ENCODE measurements at places on chromosomes 12 and 14.

DNA sequence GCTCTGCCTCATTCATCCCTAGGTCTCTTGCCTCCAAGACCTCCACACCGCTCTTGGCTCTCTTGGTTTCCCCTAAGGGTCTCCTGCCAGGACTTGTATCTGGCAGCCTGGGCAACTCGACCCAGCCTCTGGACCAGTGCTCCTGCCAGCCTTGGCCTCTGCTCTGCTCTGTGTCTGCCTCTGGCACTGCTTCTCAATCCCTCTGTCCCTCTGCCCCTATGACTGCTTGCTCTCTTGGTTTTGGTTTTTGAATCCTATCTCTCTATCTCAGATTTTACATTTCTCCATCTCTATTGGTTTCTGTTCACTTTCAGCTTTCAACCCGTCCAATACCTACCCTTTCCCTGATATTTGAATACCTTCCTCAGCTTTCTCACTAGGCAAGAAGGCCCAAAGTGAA, 6.3 kb downstream of the ITGA5 start:
- no peak for DNase-seq

GRCh38 chr14:50823051-50823761, 7.8 kb downstream of the NIN start:
- DNase-seq: peak; percentile 59

GRCh38 chr12:51205350-51205749, 12.5 kb downstream of the POU6F1 start:
- no peak for DNase-seq

GRCh38 chr12:121441555-121441954, 41.6 kb downstream of the RNF34 start:
- DNase-seq: no peak

DNA sequence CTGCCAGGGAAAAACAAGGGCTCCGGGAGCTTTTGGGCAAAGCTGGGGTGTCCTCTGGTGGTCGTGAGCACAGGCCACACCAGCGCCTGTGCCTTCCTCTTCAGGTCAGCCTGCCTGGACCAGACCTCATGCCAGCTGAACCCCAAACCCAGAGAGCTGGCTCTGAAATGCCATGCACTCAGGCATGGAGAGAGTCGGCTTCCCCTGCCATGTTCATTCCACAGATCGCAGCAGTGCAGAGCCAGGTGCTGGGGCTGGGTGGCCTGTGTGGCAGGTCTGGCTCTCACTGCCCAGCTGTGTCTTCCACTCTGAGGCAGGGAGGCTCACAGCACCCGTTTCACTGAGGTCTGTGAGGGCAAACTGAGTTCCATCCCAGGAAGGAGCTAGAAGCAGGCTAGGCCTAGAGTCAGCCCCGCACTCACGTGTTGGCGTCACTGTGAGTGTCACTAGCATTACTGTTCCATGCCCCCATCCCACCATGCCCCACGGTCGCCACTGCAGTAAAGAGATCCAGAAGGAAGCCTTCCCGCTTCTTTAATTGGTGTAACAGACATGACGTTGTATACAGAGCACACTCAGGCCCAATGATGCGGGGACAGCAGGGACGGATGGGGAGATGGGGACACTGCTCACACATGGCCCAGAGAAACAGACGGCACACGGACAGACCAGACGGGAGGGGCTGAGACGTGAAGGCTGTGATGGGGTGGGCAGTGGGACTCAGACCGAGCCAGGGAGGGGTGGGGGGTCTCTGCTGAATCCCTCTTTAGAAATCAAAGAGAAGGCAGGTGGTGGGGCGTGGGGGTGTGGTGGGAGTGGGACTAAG, 2.7 kb downstream of the ARL6IP4 start:
- DNase-seq: no peak

- no peak for DNase-seq
Measured at GRCh38 chr12:124435806-124436345, 131.5 kb downstream of the NCOR2 start.

GRCh38 chr12:32558903-32559302, 120.2 kb upstream of the DNM1L start:
- DNase-seq: peak; percentile 46

DNA sequence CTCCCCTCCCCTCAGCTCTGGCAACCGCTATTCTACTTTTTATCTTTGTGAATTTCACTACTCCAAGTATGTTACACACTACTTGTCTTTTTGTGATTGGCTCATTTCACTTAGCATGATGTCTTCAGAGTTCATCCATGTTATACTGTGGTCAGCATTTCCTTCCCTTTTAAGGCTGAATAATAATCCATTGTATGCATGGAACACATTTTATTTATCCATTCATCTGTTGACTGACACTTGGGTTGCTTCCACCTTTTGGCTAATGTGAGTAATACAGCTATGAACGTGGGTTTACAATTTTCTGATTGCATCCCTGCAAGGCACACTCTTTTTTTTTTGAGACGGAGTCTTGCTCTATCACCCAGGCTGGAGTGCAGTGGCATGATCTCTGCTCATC, 53.0 kb upstream of the FUT8 start:
- no peak for DNase-seq

DNA sequence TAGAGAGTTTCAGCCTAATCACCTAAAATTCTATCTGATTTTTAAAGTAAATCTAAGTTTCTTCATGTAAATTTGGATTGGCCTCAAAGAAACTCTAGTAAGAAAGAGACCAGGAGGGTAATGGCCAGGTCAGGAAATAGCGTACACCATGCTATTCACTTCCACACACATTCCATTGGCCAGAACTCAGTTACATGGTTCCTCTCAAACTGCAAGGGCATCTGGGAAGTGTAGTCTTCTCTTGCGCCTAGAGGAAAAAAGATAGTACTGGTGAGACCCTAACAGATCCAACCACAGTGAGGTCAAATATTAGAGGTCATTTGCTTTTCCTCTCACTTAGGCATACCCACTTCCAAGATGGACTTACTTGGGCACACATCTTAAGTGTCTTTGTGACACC, 39.1 kb downstream of the MBIP start:
- DNase-seq: no peak

DNA sequence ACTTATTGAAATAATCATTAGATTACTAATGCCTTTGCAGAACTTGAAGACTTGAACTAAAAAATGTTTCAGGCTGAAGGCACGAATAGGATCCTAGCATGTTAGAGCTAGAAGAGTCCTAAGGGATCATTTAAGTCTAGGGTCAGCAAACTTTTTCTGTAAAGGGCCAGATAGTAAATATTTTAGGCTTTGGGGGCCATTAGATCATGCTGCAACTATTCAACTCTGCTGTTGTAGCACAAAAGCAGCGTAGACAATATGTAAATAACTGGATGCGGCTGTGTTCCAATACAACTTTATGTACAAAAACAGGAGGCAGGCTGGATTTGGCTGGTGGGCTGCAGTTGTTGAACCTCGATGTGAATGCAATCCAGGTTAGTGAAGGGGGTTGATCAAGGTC, 221.7 kb downstream of the ATP23 start:
- no peak for DNase-seq

DNA sequence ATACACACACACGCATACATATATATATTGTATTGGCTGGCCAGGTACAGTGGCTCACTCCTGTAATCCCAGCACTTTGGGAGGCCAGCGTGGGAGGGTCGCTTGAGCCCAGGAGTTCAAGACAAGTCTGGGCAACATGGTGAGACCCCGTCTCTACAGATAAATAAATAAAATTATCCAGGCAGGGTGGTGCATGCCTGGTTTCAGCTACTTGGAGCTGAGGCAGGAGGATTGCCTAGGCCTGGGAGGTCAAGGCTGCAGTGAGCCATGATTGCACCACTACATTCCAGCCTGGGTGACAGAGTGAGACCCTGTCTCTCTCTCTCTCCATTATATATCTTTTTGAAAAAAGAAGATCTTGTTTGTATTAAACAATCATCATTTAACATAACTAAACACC, 4.6 kb upstream of the SYNE3 start:
- no peak for DNase-seq

DNA sequence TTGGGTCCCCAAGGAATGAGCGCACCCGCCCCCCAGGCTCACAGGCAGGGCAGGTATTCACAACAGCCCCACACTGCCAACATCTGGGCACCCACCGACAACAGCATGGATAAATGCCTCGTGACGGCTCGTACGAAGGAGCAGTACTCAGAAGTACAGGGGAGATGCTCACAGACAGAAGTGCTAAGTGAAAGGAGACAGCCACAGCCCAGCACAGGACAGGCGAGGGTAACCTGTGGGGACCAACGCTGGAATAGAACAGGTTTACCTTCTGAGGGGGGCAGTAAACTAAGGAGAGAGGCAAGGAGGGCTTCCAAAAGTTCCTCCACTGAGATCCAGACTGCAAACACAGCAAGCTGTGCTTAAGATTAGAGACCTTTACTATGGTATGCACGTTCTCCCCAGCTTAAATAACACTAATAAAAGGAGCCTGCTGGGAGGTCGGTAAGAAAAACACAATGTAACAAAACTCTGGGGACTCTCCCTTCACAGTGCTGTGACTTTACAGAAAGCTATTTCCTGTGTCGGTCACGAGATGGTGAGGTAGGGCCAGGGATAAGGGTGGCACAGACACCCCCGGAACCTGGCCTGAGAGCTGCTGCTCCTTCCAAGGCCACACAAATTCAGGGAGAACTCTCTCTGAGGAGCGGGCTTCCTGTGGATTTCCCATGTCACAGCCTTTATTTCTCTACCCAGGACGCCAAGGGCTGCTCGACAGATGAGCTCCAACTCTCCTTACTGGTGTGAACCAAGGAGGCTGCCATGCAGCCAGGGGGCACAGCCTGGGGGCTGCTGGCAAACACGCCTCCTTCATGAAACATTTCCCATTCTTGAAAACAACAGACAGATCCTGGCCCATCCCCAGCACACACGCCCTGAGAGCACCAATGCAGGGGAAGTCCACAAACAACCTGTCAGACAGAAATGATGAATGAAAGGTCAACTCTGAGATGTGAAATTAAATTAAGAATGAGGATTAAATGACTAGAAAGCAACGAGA, 26.3 kb downstream of the SLC15A4 start:
- DNase-seq: no peak
